SK-N-SH treated with all-trans-retinoic acid at 6 μM for 48 hours (cell line): ENCODE measurements at places on chromosomes 16 and 17.

- ATAC-seq, result peak; percentile 20; the same call in 1 of the 3 replicates
These were observed 32.8 kb downstream of the WNT3 start for GRCh38 chr17:46785696-46786095.

DNA sequence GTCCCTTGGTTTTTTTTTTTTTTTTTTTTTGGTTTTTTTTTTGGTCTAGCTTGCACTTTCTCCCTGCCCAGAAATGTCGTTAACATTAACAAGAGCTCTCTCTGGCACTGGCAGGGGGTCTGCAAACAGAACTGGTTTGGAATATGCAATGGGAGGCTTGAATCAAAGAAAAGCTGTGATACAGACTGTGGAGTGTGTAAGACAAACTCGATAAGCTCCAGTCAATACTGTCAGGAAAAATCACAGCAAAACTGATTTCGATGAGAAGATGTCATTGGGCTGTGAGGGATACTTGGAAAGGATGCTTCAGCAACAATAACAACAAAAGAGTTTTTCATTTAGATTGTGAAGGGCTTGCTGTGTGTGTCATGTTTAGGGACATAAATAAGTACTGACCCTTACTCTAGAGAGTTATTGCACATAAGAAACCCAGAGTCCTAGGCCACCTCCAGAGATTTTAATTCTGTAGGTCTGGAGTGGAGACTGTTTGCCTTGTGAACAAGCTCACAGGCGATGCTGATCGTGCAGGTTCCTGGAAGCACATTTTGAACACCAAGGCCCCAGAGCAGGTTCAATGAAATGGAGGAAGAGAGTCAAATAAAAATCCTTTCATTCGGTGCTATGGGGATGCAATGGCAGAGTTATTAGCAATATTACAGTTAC, 470.7 kb upstream of the RBFOX1 start:
- ATAC-seq, result no peak

DNA sequence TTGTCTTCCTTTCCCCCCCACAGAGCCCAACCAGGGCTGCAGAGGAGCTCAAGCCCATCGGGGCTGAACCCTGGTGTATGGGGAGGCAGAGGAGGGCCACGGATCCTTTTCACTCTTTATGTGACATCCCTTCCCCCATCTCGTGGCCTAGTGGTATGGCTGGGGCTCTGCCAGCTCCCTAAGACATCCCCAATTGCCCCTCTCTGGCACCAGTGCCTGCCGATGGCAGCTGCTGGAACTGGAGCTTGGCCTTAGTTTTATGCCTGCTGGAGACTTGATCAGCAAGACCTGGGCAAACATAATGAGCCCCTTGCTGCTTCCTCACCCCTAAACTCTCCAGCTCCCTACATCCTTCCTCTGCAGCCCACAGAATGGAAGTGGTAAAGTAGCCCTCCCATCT, 8.0 kb upstream of the TOP2A start:
- no peak for ATAC-seq

- ATAC-seq, result no peak
These were observed 84.2 kb downstream of the SNX29 start for GRCh38 chr16:12060751-12061150.

GRCh38 chr17:50266384-50267073, 7.7 kb upstream of the TMEM92 start:
- peak; percentile 74 for ATAC-seq

DNA sequence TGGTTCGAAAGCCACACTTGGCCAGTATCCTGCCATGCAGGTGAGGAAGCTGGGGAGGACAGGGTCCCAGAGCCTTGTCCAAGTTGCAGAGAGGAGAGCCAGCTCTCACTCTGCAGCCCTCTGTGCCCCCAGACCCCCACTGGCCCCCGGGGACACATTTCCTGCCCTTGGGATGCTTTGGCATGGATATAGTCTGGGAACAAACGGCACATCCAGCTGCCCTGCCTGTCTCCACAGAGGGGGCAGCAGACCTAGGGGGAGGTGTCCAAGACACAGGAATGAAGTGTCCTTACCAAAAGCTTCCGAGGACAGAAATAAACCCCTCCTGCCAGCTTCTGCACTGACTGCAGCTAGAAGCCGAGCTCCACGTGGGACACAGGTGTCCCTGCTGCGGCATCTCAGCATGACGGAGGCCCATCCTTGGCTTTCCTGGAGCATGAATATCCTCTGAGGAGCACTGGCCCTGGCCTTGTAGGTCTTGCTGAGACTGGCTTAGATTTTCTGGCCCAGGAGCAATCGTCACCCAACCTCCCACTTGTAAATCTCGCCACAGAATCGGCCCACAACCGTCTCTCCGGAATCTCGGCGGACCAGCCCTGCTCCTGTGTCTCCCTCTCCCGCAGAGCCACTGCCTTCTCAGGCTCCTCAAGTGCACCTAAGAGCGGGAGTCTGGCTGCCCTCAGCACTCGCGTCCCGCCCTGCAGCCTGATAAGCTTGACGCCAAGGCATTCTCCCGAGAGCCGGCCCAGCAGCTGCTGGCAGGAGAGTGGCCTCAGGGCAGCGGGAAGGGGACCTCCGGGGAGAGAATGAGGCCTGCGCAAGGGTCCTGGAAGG, 1.1 kb upstream of the CAPN15 start:
- peak; percentile 34 for ATAC-seq

DNA sequence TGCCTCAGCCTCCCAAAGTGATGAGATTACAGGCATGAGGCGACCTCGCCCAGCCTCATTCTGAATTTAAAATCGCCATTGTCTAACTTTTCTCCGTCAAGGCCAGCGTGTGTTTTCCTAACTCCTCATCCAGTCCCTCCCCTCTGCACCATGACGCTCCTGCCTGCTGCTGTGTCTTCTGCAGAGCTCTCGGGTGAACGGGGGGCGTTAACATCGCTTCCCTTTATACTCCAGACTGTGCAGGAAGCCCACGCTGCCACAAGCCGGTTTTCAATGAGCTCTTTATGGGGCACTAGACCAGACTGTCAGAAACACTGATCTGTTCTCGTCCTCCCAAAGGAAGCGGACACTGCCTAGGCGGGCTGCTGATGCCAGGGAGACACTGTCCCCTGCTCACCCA, 13.2 kb downstream of the AANAT start:
- no peak for ATAC-seq

DNA sequence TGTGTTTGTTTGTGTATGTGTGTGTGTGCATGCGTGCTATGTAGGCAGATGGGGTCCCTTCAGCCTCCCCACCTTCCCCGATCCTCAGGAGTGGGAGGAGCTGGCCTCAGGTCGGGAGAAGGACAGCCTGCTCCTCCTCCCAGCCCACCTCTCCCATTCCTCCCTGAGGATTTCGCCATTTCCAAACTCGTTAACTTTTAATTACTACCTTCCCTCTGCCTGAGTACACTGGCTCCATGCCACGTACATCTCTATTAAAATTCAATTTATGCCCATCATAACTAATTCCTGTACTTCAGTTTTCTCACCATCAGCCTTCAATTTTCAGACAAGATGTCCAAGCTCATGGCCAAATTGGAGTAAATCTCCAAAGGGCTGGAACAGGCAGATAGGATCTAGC, 148.6 kb downstream of the SDK2 start:
- no peak for ATAC-seq
